ENCODE measurements at places on chromosomes 13 and 19. TPM values are rescaled to one million over a fixed set of nuclear protein-coding genes. Genes with fewer than 3 reads are reported as not detected.

- no peaks in the 10 kb centered on the region for H3K36me3 ChIP-seq
- no peaks in the 10 kb centered on the region for H3K27me3 ChIP-seq
- H3K4me3 ChIP-seq: no peak overlapping the region
- DNase-seq: no peak
These were observed 1060.5 kb downstream of the DIAPH3 start for GRCh38 chr13:59103004-59103768.

- H3K27ac ChIP-seq: peak overlapping the region; percentile 88
- DNase-seq: no peak
- peaks cover 34% of the 10 kb centered on the region for H3K4me1 ChIP-seq
- peaks cover 35% of the 10 kb centered on the region for H3K36me3 ChIP-seq
- peak overlapping the region; percentile 68 for H3K4me3 ChIP-seq
- no peaks in the 10 kb centered on the region for H3K27me3 ChIP-seq
These were observed 1.1 kb downstream of the UBXN6 start for GRCh38 chr19:4456476-4456842.

- no peak overlapping the region for H3K27ac ChIP-seq
- peaks cover 26% of the 10 kb centered on the region for H3K4me1 ChIP-seq
- DNase-seq: no peak
- no peak overlapping the region for H3K4me3 ChIP-seq
These were observed 141.9 kb downstream of the PCCA start for GRCh38 chr13:100230769-100231149.

DNA sequence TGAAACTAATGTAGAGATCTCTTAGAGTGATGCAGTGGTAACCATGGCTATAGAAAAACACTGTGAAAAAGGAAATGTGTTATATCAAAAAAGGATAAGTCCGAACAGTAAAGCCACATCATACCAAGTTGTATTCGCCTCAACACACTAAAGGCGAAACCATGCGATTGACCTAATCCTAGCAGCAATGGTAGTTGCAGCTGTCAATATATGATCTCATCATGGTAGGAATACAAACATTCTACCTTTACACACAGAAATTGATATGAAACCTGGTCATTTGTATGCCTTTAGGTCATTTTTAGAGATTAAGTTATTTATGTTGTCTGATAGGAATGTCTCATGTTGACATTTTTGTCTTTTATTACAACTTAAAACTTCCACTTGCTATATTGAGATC is 271.9 kb downstream of the SLITRK6 start:
- H3K4me3 ChIP-seq: no peak overlapping the region
- DNase-seq: no peak
- peaks cover 8% of the 10 kb centered on the region for H3K4me1 ChIP-seq
- H3K27me3 ChIP-seq: no peaks in the 10 kb centered on the region
- H3K36me3 ChIP-seq: no peaks in the 10 kb centered on the region

DNA sequence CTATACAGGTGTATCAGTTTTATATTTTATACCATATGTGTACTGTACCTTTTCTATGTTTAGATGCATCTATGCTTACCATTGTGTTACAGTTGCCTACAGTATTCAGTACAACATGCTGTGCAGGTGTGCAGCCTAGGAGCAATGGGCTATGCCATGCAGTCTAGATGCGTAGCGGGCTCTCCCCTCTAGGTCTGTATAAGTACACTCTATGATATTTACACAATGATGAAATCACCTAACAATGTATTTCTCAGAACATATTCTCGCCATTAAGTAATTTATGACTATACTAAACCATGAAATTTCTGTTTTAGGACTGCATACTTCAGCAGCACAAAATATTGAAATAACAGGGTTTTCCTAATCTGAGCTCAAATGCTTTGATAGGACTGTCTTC is 179.6 kb downstream of the RFC3 start:
- no peak for DNase-seq
- H3K4me1 ChIP-seq: peaks cover 18% of the 10 kb centered on the region
- H3K36me3 ChIP-seq: no peaks in the 10 kb centered on the region
- no peak overlapping the region for H3K4me3 ChIP-seq
- H3K27me3 ChIP-seq: no peaks in the 10 kb centered on the region
- no peak overlapping the region for H3K27ac ChIP-seq

DNA sequence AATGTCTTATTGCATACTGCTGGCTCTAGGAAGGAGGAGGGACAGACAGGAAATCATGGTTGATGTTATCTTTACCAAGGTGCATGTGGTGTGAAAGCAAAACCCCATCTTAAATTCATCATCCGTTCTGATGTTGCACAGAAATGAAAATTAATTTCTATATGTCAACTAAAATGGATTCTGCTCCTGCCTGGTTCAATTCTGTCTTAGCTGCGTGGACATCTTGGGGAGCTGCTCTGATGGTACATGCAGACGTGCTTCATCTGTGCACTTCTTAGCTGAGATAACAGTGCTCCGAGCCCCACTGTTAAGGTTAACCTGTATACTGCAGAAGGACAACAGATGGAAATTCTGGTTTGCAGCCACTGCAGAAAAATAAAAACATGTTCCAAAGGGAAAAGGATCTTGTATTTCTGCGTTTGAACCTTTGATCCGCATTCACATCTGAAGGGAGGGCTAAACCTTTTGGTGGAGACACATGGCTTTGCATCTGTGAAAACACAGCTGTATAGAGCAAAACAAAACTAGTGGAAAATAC is 155.6 kb downstream of the TM9SF2 start:
- H3K4me1 ChIP-seq: peaks cover 30% of the 10 kb centered on the region
- H3K4me3 ChIP-seq: no peak overlapping the region
- no peaks in the 10 kb centered on the region for H3K36me3 ChIP-seq
- DNase-seq: peak; percentile 42

- H3K27ac ChIP-seq: no peak overlapping the region
- H3K4me3 ChIP-seq: no peak overlapping the region
- no peak for DNase-seq
- peaks cover 2% of the 10 kb centered on the region for H3K4me1 ChIP-seq
These were observed 109.2 kb downstream of the HSPH1 start for GRCh38 chr13:31052478-31052877.

GRCh38 chr19:16018106-16018755 is 58.1 kb upstream of the TPM4 start:
- DNase-seq: no peak
- no peak overlapping the region for H3K27ac ChIP-seq
- H3K36me3 ChIP-seq: no peaks in the 10 kb centered on the region
- no peaks in the 10 kb centered on the region for H3K27me3 ChIP-seq
- H3K4me3 ChIP-seq: no peak overlapping the region

DNA sequence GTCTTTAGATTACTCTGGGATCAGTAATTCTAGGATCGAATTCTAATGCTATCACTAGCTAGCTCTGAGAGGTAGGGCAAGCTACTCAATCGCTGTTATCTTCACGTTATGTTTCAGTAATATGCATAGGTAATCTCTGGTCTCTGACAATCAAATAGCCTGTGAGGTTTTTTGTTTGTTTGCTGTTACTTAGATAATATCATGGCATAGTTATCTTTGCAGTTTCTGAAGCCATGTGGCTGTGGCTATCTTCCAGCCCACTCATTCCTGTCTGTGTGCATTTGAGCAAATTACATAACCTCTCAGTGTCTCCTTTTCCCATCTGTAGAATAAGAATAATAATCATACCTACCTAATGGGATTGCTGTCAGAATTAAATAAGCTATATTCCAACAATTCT is 330.2 kb downstream of the PCDH9 start:
- H3K4me3 ChIP-seq: no peak overlapping the region
- no peaks in the 10 kb centered on the region for H3K36me3 ChIP-seq
- H3K4me1 ChIP-seq: no peaks in the 10 kb centered on the region

GRCh38 chr19:991174-991931 is 7.2 kb downstream of the WDR18 start:
- no peak for DNase-seq
- H3K4me3 ChIP-seq: no peak overlapping the region
- peaks cover 12% of the 10 kb centered on the region for H3K4me1 ChIP-seq
- H3K27me3 ChIP-seq: peaks cover 3% of the 10 kb centered on the region
- H3K36me3 ChIP-seq: peaks cover 70% of the 10 kb centered on the region

- H3K27me3 ChIP-seq: no peaks in the 10 kb centered on the region
- H3K27ac ChIP-seq: no peak overlapping the region
- H3K4me3 ChIP-seq: no peak overlapping the region
- H3K36me3 ChIP-seq: no peaks in the 10 kb centered on the region
- no peaks in the 10 kb centered on the region for H3K4me1 ChIP-seq
These were observed 204.3 kb downstream of the DNAJC15 start for GRCh38 chr13:43227721-43228120.

GRCh38 chr19:28329429-28329828 is 883.5 kb downstream of the UQCRFS1 start:
- H3K36me3 ChIP-seq: no peaks in the 10 kb centered on the region
- peaks cover 14% of the 10 kb centered on the region for H3K27me3 ChIP-seq
- no peak overlapping the region for H3K4me3 ChIP-seq
- H3K4me1 ChIP-seq: no peaks in the 10 kb centered on the region
- DNase-seq: no peak

- no peak for DNase-seq
- H3K4me3 ChIP-seq: no peak overlapping the region
- peaks cover 13% of the 10 kb centered on the region for H3K4me1 ChIP-seq
- H3K36me3 ChIP-seq: no peaks in the 10 kb centered on the region
These were observed 41.7 kb downstream of the FRY start for GRCh38 chr13:32073180-32073864.

GRCh38 chr13:23725922-23726321 is 155.7 kb downstream of the TNFRSF19 start:
- H3K27me3 ChIP-seq: no peaks in the 10 kb centered on the region
- H3K27ac ChIP-seq: no peak overlapping the region
- DNase-seq: no peak
- H3K4me1 ChIP-seq: no peaks in the 10 kb centered on the region

DNA sequence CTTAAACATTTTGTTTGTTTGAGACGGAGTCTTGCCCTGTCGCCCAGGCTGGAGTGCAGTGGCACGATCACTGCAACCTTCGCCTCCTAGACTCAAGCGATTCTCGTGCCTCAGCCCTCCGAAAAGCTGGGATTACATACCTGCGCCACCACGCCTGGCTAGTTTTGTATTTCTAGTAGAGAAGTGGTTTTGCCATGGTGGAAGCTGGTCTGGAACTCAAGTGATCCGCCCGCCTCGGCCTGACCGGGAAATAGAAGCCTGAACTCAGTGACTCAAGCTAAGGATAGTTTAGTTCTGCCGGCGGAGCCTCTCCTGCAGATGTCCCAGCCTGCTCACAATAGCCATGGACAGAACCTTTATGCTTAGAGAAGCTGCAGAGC is 53.0 kb upstream of the ZNF254 start:
- H3K27me3 ChIP-seq: no peaks in the 10 kb centered on the region
- H3K36me3 ChIP-seq: peaks cover 11% of the 10 kb centered on the region
- peak overlapping the region; percentile 77 for H3K4me3 ChIP-seq
- DNase-seq: peak; percentile 92
- H3K4me1 ChIP-seq: peaks cover 44% of the 10 kb centered on the region

DNA sequence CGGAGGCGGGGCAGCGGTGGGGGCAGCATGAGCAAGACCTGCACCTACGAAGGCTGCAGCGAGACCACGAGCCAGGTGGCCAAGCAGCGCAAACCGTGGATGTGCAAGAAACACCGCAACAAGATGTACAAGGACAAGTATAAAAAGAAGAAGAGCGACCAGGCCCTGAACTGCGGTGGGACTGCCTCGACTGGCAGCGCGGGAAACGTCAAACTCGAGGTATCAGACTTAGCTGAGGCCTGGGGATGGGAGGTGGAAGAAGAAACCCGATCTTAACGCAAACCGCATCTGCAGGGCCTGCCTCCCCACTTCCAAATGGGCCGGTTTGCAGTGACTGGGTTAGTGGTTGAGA is 693 bp downstream of the RFXAP start:
- H3K4me3 ChIP-seq: peak overlapping the region; percentile 74
- H3K27ac ChIP-seq: peak overlapping the region; percentile 83
- H3K4me1 ChIP-seq: peaks cover 13% of the 10 kb centered on the region
- no peaks in the 10 kb centered on the region for H3K36me3 ChIP-seq
- DNase-seq: no peak

DNA sequence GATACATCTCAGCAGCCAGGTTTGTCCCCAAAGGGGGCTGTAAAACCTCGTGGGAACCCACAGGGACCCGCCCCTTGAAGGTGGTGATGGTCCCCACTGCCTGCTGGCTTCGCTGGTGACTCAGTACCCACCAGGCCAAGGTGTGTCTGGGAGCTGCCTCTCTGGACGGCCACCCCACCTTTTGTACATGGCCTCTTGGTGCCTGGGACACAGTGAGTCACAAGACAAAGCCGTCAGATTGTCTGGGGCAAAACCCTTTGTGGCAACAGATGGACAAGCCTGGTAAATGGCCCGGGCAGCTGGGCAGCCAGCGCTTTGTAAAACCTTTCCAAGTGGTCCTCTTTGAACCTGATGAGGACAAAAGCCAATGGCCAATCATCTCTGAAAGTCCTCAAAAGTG is 27.9 kb upstream of the KLF2 start:
- no peak overlapping the region for H3K4me3 ChIP-seq
- peaks cover 31% of the 10 kb centered on the region for H3K4me1 ChIP-seq
- DNase-seq: no peak
- H3K36me3 ChIP-seq: no peaks in the 10 kb centered on the region
- no peak overlapping the region for H3K27ac ChIP-seq

- no peaks in the 10 kb centered on the region for H3K27me3 ChIP-seq
- no peak for DNase-seq
- no peaks in the 10 kb centered on the region for H3K36me3 ChIP-seq
- H3K27ac ChIP-seq: no peak overlapping the region
- H3K4me1 ChIP-seq: no peaks in the 10 kb centered on the region
These were observed 188.5 kb upstream of the HTR2A start for GRCh38 chr13:47085346-47085745.

DNA sequence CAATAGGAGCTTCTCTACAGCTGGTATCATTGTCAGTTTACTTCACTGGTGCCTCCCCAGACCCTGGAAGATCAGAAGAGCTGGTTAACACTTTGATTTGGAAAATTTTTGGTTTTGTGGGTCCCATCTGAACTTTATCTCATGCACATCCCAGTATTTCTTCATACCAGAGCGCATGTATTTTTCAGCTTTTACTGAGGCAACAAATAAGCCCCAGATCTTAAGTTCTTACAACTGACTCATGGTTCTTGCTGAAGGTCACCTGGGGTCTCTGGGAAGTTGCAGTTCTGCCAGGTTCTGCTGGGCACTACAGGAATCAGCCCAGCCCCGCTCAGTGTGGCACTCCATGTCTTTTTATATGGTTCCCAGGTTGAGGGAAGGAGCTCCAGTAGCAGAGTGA is 1249.9 kb downstream of the EFNB2 start:
- no peaks in the 10 kb centered on the region for H3K36me3 ChIP-seq
- no peaks in the 10 kb centered on the region for H3K27me3 ChIP-seq
- no peak overlapping the region for H3K4me3 ChIP-seq
- no peak overlapping the region for H3K27ac ChIP-seq

GRCh38 chr19:9958379-9958821 is 22.1 kb upstream of the OLFM2 start:
- peaks cover 34% of the 10 kb centered on the region for H3K36me3 ChIP-seq
- no peak overlapping the region for H3K27ac ChIP-seq
- H3K4me1 ChIP-seq: no peaks in the 10 kb centered on the region
- no peak overlapping the region for H3K4me3 ChIP-seq

KLK6 gene
- not detected for total RNA-seq

ZNF418 gene
- 11.6 TPM for total RNA-seq

PSG6 gene
- not detected for total RNA-seq

DZIP1 gene
- 14.5 TPM for total RNA-seq

CEACAM4 gene
- 3.3 TPM for total RNA-seq

ZNF865 gene
- total RNA-seq: 7.5 TPM

ZNF132 gene
- total RNA-seq: 4.7 TPM

ZNF446 gene
- total RNA-seq: 13.7 TPM

OR10H2 gene
- total RNA-seq: not detected

ERFL gene
- total RNA-seq: not detected

SLC17A7 gene
- 0.83 TPM for total RNA-seq

Measured in esophagus muscularis mucosa (tissue), 4 donors.